ENCODE measurements at places on chromosomes 11 and 22.

GRCh38 chr11:8839957-8840945, 70.7 kb upstream of the AKIP1 start:
- DNase-seq, result no peak

- DNase-seq, result no peak
These were observed 426.8 kb downstream of the TBC1D22A start for GRCh38 chr22:47189056-47189916.

DNA sequence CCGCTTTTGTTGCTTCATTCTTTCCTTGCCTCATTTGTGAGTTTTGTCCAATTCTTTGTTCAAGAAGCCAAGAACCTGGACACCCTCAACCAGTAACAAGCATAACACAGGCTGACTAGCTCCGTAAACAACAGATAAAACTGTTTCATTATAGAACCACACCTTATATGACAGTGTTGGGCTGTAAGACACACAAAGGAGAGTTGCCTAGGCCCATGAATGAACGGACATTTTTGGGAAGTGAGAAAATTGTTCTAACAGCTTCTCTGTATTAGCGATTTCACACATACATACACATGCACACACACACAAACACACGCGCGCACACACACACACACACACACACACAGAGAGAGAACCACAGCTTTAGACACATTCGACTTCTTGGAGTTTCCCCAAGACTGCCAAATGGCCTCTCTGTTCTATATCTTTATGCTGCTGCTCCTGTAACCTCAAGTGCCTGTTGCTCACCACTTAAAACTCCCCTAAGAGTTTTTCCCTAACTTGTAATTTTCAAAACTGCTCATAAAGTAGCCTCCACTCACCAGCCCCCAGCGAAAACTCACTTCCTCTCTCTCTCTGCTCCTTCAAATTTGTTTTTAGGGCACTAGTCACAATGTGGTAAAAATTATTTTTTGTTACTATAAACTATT, 35.9 kb downstream of the CTSC start:
- no peak for DNase-seq

DNA sequence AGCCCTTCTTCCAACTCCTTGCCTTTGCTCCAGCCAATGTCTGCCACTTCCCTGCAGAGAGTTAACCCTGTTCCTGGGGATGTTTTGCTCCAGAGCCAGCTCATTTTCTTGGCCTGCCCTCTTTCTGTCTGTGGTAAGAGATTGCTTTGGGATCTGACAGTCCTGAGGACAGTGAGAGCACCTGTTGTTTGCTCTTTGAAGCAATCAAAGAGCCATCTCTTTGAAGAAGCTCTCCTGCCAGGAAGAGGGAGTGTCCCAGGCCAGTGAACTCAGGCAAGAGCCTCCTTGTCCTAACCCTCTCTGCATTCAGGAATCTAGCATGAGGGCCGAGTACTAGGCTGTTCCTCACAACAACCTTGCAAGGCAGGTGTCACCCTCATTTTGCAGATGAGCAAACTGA, 42.2 kb downstream of the TRAF6 start:
- no peak for DNase-seq

GRCh38 chr11:84130646-84131427, 844.7 kb upstream of the CCDC90B start:
- DNase-seq, result no peak

DNA sequence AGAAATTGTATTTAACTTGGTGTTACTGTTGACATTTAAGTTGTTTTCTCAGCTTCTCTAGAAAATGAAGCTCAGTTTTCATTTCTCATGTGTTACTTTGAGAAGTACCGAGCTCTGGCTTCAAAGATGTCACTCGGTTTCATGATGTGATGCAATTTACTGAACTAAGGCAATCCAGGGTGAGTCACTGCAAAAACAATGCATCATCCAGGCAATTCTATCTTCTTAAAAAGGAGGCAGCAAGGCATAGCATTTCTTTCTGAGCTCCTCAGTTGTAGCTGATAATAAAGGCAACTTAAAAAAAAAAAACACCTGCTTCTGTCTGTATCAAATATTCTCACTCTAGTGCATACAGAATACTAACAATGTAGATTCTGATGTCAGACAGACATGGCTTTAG, 91.1 kb upstream of the KCNA4 start:
- no peak for DNase-seq

DNA sequence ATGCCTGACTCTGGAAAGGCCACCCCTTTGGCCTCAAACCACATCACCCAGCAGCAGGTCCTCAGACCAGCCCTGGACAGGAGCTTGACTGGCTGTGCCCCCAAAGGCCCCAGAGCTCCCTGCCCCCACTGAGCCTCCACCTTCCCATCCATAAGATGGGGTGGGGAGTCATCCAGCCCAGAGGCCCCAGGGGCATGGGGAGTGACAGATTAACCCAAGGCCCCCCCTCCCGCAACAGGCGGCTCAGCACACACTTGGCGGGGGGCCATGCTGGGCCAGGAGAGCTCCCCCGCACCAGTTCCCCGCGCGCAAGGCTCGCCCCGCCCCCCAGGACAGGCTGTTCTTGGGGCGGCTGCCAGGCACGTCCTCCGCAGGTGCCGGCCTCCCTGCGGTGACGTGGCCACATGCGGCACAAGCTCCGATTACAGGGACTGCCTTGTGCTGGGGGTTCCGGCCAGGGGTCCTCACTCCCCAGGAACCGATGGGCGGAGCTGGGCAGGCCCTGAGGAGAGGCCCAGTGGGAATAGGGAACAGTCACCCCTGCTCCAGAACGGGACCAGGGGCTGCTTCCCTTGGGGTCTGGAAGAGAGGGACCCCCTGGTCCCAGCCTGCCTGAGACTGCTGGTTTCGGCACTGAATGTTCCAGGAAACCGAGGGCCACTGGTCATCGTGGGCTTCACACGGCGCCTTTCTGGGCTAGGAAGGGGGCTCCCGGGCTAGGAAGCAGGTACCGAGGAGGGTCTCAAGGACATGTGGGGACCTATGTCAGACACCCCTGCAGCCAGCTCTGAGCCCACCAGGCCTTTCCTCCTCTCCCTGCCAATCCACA, 5.1 kb upstream of the CDKN1C start:
- no peak for DNase-seq

DNA sequence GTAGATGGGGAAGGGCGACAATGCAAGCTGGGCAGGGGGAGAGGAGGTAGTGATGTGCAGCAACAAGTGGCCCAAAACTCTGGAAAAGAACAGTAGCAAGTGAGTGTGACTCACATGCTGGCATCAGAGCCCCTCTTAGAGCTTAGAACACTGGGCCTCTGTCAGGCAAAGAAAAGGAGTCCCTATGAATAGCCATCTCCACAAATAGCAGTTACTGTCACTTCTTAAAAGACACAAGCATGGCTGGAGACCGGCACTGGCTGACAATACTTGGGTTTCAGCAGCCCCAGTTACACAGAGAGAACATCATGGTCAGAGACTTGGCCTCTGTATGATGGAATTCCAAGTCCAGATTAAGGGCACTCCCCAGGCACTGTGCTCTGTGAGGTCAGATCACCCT, 58.2 kb downstream of the PRCP start:
- no peak for DNase-seq

DNA sequence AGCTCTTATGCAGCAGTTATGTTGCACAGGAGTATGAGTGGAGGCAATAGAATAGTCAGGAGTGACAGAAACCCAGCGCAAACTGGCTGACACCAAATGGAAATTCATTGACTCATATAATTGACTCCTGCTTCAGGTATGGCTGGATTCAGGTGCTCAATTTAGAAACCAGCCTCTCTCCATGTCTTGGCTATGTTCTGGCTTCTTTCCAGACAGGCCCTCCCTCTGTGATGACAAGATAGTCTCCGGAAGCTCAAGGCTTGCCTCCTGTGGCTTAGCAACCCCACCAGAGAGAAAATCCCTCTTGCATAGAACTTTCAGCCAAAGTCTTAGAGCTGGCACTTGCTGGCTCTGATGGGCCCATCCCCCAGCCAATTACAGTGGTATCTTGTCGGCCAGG, 28.1 kb upstream of the MN1 start:
- DNase-seq, result no peak

- DNase-seq, result no peak
These were observed 450.4 kb upstream of the LARGE1 start for GRCh38 chr22:34370711-34371110.

- DNase-seq, result no peak
These were observed 7.5 kb downstream of the KREMEN1 start for GRCh38 chr22:29080106-29080975.

GRCh38 chr11:12017865-12018453, 9.5 kb upstream of the DKK3 start:
- no peak for DNase-seq

- peak; percentile 16 for DNase-seq
These were observed 71.4 kb downstream of the CHST1 start for GRCh38 chr11:45593992-45594391.

DNA sequence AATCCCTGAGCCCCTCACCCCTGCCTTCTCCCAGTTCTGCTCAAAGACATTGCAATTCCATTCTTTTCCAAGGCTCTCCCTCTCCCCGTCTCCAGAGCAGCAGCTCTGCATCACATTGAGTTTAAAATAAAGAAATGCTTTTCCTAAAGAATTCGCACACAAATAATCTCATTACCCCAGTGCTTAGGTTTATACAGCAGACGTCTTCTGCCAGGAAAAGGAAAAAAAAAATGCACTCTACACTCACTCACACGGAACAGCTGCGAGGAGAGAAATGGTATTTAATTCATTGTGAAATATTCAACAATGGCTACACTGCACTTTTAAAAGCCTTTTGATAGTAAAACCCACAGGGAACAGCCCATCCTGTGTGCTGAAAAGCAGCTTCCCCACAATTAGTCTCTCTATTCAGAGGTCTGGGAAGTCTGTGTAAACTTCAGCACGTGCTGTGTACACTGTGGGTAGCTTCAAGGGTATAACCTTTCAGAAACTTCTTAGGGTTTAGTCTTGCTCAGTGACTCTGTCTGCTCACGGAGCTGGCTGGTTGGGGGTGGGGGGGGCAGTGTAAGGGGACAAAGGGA, 42.8 kb downstream of the ETS1 start:
- DNase-seq, result no peak

GRCh38 chr11:35265755-35266454, 126.9 kb downstream of the CD44 start:
- DNase-seq, result no peak

- no peak for DNase-seq
These were observed 9.8 kb downstream of the CSF2RB start for GRCh38 chr22:36923131-36923788.
